ENCODE measurements at places on chromosomes 2 and 18.

- no peak for DNase-seq
Observed at GRCh38 chr2:203400805-203401585, 72.8 kb downstream of the ABI2 start.

- DNase-seq = no peak
Observed at GRCh38 chr2:222736301-222736700, 64.8 kb downstream of the MOGAT1 start.

DNA sequence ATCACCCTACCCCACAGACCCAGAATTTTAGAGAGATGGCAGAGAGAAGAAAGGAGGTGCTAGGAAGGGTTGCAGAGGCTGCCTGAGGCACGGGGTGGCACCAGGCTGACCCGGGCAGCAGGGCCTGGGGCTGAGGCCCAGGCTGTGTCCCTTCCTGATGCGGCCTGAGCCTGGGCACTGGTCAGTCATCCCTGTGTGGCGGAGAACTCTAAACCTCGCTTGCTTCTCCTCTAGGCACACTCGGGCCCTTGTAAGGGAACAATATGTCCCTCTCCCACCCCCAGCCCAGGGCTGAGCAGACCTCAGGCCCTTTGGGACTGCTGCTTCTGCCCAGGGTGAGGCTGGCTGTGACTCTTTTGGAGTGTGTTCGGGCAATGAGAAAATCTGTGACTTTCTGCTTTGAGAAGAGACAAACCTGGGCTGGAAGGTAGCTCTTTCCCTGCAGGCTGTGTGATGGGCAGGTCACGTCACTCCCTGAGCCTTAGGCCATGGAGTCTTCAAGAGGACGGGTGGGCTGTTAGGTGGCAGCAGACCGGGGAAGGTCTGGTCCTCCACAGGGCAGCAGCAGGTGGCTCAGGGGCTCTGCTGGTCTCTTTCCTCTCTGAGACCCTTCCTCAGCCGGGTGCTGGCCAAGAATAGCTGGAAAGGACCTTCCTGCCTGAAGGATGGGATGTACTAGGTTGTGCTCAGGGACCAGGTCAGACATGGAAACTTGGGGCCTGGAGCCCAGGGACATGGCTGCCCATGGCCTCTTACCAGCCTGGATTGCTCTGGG lies 96.8 kb downstream of the GLI2 start:
- DNase-seq = no peak

GRCh38 chr2:46157966-46158310 lies 139.3 kb upstream of the EPAS1 start:
- DNase-seq = peak; percentile 26

DNA sequence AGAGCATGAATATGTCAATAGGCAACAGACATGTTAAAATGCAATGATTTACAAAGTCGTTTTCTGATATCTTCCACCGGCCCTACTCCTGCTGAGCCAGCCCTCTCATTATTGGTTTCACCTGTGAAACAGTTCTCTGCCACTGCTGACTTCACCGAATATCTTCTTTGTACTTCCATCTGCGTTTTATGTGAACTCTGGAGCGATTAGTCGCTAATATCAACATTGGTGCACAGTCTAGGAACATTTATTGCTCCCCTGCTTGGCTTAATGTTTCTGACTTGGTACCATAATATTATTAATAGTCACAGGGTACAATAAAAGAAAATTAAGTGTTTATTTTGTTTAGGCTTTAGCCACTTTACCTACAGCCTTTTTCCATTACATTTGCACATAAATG lies 105.5 kb downstream of the NCKAP5 start:
- no peak for DNase-seq

GRCh38 chr2:79798776-79799175 lies 285.9 kb downstream of the CTNNA2 start:
- DNase-seq = no peak

DNA sequence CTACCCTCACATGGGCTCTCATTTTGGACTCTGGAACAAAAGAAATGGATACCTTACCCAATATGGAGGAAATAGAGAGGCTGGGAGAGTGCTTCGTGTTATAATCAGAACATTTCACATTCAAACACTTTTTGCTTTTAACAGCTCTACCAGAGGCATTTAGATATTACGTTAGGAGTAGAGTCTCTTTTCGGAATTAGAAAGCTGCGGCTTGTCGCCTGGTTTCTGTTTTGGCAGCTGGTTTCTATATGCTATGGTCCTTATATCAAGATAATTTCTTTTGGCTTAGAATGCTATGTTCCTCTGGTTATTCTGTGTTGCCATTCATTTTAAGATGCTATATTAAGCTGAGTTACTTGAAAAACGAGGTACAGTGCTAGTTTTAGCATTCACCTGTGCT lies 392.8 kb upstream of the GALNT5 start:
- DNase-seq = no peak

DNA sequence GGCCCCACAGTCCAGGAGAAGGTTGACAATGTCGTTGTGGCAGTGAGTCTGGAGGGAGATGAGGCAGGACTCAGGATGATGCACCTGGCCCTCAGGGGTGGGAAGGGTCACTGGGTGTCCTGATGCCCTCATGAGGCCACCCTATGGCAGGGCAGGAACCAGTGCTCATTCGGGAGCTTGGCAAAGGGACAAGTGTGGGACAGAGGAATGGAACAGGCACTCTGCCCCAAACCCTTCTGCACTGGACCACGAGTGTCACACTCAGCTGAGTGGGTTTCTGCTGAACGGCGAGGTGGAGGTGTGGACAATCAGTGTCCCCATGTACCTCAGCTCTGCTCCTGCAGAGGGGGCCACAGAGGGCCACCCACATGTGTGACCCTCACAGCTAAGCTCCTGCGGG lies 32.0 kb downstream of the ANKMY1 start:
- DNase-seq = no peak

DNA sequence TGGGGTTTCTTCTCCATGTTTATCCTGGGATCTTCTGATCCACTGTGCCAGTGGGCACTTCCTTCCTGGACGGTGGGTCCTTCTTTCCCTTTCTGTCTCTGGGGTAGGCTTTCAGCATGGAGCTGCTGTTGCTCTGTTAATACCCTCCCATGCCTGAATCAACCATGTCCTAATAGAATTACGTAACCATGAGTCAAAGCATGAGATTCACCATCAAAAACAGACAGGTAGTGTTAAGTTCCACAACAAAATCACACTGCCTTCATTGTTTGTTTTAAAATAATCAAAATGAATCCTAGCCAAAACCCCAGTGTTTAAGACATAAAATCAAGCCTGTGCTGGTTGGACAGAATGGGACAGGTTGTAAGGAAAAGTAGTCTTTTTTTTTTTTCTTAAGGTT lies 37.5 kb downstream of the GNAL start:
- no peak for DNase-seq

DNA sequence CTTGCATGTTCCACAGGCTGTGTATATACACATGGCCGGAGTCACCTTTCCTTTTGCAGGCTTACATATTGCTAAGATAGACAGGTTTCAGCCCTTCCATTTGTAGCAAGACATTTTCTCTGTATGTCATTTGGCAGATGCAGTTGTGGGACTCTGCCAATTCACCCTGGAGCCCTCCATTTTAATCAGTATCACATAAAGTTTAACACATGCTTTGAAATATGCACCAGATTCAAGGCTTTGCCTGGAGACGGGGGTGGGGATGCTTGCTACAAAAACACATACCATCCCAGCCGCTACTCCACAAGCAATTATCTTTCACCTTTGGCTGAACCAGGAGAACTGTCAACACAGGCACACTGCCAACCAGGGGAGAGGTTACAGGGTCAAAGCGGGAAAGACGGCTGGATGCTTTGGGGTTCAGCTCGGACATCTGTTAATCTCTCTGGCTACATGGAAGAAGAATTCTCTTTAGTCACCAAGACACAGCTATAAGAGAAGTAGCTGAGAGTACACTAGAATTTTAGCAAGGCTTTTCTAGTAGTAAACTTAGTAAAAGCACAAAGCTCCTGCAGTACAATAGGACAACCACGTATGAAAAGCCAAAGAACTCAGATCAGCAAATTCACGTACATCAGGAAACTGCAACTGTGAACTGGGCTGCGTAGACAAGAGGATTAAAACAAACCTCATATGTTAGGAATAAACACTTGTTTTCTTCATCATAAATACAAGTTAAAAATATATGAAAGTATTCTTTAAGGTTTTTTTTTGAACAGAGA lies 130.9 kb downstream of the EXOC6B start:
- DNase-seq = peak; percentile 62

- DNase-seq = peak; percentile 92
Observed at GRCh38 chr2:53632714-53633113, 134.9 kb upstream of the CHAC2 start.

GRCh38 chr2:40497251-40497859 lies 45.5 kb upstream of the SLC8A1 start:
- DNase-seq = no peak

- no peak for DNase-seq
Observed at GRCh38 chr18:23684515-23685197, 4.6 kb upstream of the LAMA3 start.

DNA sequence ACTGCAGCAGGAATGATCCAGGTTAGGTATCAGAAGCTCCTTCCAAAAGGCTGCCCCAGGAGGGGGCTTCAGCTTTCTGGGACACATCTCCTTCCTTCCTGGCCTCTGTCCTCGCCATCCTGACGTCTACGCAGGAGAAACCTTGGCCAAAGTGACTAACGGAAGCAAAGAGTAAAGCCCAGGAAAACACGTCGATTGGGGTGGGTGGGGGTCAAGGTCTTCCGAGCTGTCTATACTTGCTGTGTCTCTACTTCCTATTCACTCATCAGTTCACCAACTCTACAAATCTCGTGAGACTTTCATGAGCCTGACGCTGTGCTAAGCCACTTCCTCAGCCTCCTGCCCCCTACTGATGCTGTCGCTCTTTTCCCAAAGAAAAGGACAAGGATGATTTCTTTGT lies 212.6 kb downstream of the TNS1 start:
- DNase-seq = no peak

DNA sequence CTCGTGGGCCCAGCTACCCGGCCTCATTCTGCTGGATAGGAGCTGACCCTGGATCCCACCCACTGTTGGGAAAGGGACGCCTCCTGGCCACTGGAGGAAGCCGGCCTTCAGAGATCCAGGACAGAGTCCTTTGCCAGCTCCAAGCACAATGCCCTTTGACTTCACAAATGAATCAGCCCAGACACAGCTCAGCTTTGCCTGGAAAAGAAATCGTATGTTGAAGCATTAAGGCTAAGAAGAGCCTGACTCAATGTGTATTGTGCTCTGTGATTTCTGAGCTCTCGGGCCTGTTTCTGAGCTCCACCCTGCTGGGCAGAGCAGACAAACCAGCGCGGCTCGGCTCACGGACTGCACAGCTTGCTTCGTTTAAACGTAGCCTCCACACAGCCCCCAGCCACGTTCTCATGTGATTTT lies 162.9 kb upstream of the APCDD1 start:
- no peak for DNase-seq

- DNase-seq = no peak
Observed at GRCh38 chr2:232400256-232401015, 6.2 kb upstream of the ALPG start.

GRCh38 chr2:144194326-144195071 lies 325.4 kb downstream of the ZEB2 start:
- no peak for DNase-seq

DNA sequence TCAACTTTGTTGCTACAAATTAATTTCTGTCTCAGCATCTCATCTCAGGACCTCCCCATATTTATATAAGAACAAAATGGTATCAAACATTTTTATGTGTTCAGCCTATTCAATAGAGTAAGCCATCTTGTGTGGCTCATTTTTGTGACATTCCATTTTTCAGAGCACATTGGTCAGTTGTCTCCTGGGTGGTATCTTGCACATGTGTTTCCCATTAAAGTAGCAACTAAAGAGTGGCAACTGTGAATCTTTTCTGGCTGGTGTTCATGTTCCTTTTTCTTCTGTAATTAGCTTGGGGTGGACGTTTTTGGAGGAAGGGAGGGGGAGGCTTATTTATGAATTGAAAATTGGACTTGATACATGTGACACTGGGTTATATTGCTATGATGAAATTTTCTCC lies 45.4 kb upstream of the EFEMP1 start:
- DNase-seq = no peak

- no peak for DNase-seq
Observed at GRCh38 chr2:237824085-237824484, 25.5 kb downstream of the RBM44 start.

DNA sequence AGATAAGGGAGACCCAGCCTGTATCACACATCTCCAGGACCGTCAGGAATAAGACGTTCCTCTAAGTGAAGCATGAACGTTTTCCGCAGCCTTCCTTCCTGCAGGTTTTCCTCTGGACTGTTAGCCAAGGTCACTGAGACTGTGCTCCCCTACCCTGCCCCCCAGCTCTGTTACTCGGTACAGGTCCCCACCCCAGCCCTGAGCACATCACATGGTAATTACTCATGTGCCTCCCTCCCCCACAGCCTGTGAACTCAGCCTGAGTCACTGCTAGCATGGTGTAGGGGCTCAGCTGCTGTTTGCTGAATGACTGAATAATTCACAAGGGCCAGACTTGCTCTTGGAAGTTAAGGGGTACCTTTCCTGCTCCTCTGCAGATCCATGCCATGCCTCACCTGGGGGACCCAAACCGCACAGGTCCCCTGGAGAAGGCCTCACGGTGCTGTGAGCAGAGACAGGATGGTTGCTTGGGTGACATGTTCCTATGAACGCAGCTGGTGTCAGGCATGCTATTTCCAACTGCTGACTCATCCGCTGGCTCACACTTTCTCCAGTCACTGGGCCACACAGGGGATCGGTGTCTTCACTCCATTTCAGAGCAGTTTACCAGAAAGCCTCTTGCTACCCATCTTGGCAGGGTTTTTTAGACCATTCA lies 88.2 kb downstream of the PLB1 start:
- peak; percentile 91 for DNase-seq

DNA sequence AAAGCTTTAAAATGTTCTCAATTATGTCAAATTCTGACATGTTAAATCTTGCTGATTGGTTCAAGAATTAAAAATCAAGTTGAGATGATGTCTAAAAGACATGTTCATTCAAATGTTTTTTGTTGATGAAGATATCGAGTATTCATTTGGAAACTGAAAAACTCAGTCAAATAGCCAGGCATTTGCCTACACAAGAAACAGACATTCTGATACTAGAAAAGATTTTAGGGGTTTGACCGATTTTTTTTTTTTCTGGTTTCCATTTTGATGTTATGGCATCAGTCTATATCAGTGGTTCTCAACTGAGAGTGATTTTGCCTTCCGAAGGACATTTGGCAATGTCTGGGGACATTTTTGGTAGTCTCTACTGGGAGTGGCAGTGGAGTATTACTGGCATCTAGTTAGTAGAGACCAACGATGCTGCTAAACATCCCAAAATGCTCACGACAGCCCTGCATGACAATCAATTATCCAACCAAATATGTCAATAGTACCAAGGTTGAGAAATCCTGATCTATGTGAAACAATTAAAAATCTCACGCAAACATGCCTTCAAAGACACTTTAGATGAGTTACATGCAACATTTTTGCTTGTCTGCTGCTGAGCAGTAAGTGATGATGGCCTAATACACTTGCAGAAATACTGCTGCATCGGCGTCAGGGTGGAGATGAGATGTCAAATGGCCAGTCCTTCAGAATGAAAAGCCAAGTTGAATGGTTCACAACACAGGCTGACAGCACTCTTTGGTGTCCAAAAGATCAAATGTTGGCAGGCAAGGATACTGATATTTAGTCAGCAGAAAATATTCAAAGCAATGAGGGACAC lies 12.5 kb downstream of the RASGRP3 start:
- DNase-seq = no peak

GRCh38 chr2:214050731-214051130 lies 360.1 kb upstream of the VWC2L start:
- DNase-seq = no peak

Data from astrocyte of the hippocampus (primary cell).